EH (cell line): ENCODE measurements at places on chromosomes 12 and 14.

GRCh38 chr12:95037906-95038305 is 34.4 kb upstream of the NDUFA12 start:
- DNase-seq = peak; percentile 33

GRCh38 chr12:44296624-44297197 is 460.8 kb downstream of the TMEM117 start:
- no peak for DNase-seq

DNA sequence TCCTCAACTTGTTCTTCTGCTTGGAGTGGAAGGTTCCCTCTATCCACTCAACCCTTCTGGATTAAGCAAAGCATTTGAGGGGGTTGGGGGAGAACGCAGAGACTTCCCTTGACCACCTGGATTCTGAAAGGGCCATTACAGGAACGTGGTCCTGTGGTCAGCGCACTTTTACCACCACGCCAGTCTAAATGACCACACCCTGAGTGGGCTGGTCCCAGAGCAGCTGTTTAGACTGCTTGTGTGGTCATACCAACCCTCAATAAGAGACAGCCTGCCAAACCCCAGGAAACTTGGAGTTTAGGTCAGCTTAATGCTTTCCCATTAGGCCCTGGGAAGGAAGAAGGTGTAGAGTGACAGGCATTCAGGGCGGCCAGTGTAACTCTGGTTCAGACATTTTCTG is 165.5 kb upstream of the ATP2B1 start:
- no peak for DNase-seq

DNA sequence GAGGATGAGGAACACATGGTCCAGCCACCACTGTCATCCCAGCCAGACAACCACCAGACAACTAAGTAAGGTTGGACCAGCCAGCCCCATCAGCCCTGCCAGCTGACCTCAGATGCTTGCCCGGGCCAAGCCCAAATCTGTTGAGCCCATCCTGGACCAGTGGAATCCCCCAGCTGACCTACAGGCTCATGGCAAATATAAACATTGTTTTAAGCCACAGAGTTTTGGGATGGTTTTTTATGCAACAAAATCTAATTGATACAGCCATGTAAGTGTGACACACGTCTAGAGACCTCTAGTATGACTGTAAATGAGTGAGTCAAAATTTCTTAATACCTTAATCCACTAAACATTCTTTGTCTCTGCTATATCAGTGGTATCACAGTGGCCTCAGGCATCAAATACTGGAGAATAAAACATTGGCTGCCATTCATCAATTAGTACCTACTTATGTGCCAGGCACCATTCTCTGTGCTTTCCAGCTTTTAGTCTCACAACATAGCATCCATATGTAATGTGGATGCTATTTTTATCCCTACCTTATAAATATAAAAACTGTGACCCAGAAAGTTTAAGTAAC is 24.2 kb upstream of the NT5DC3 start:
- peak; percentile 57 for DNase-seq

DNA sequence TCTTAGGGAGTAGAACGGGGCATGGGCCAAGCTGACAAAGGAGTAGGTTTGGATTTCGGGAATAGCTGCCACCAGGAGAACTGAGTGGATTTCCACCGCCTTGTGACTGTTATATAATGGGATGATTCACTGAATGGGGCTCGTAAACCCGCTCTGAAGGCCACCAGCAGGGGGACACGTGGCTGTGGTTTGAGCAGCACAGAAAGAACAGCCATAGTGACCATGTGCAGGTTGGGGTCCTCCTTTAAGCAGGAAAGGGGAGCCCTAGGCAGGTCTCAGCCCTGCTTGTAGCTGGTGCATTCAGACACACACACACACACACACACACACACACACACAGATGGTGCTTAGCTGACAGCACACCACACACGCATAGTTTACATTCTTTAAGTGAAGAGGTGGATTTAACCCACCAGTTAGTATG is 8.6 kb upstream of the ASB2 start:
- DNase-seq = peak; percentile 83

- no peak for DNase-seq
Observed at GRCh38 chr12:85322715-85323114, 42.7 kb downstream of the ALX1 start.

DNA sequence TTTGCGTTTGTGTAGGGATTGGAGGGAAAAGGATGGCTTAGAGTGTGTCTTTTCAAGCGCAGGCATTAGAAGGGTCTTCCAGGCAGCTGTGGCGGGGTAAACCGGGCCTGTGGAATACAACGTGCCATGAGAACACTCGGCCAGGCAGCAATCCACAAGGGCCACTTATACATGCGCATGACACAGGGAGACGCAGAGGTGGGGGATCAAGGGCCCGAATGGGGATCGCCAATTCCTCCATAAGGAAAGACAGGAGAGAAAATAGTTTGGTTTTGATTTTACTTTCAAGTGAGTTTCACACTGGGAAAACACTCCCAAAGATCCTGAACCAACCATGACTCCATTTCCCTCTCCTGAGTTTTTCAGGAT is 71.6 kb downstream of the SPRING1 start:
- no peak for DNase-seq

DNA sequence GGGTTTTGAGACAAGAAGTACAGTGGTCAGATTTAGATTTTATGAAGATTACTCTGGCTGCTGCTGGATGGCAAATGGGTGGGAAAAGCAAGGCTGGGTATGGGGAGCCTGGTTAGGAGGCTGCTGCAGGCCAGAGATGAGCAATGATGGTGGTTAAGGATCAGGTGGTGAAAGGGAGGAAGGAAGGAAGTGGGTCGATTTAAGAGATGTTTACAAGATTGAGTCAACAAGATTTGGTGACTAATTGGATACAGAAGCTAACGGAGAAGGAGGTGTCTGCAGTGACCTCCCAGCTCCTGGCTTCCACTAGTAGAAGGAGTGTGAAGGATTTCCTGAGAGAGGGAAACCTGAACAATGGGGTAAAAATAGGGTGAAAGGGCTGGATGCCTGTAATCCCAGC is 18.7 kb downstream of the NOS1 start:
- DNase-seq = no peak

DNA sequence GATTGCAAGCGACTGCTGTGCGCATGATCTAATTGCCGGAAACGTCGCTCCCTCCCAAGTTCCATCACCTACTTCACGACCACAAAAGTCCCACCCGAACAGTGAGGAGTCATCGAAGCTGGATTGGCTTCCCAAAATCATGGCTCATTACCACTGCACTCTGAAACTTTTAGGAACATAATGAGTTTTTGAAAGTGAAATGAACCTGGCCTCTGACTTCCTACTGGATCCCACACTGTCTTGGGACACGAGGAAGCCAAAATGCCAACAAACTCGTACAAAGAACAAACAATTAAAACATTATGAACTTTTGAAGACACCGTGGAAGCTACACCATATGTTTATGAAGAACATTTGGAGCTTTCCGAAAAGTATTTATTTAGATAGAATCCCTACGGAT is 334.8 kb upstream of the TMPO start:
- DNase-seq = no peak

GRCh38 chr12:104212516-104212915 is 3.1 kb upstream of the TXNRD1 start:
- DNase-seq = peak; percentile 49

DNA sequence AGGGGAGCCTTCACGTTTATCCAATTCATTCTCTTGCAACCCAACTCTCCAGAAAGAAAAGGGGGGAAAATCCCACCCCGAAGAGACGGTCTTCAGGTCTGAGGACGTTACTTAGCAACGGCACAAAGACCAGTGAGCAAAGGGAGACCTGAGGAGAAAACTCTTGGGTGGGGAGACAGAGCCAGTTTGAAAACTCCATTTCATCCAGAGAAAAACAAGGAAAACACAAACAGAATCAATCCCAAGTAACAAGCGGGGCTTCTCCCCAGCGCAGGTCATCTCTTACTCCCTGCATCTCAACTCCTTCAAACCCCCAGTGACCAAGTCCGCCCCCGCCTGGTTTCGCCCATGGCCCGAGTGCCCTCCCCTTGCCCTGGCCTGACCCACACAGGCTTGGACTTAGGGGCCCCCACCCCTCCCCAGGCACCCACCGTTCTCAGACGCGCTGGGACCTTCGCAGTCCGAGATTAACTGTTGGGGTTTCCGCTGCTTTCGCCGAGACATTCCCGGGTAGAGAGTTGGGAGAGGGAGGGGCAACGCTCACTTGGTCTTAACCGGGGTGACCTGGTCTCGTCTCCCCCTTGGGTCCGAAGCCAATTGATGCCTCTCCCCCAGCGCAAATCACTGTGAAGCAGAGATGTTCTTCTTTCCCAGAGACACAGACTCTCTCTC is 10.4 kb upstream of the SALL2 start:
- DNase-seq = no peak

GRCh38 chr12:14562279-14562678 is 5.4 kb downstream of the PLBD1 start:
- no peak for DNase-seq

- DNase-seq = peak; percentile 56
Observed at GRCh38 chr12:65568517-65568916, 255.8 kb upstream of the HMGA2 start.

- DNase-seq = no peak
Observed at GRCh38 chr12:113758165-113758924, 207.8 kb downstream of the RBM19 start.

DNA sequence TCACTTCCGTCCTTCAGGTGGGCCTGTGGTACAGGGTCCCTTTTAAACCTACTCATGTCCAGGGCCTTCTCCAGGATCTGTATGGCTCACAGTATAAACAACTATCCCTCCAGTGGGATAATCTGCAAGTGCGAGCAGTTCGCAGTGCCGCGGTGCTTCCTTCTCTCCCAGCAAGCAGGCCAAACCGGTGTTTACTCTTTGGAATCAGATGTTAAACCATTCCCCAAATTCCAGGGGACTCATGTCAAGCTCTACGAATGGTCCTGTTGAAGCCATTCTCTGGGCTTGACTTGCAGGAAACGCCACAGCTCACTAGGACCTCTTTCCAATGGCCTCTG is 59.6 kb downstream of the OR11H12 start:
- DNase-seq = no peak

DNA sequence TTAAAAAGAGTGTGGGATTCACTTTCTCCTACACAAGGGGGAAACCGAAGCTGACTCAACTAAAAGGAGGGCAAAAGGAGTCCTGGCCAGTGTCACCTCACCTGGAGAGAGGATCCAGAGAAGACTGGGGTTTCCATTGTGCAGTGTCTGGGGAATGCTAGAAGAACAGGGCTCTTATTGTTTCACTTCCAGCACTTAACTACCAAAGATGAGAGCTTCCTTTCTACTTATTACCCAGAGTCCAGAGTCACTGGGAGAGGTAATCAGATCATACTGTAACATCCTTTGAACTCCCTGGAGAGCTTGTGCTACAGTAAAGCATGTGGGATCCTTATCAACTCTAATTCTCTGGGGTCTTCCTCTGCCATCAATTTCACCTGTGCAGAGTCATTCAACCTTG is 148.4 kb upstream of the BCL2L14 start:
- DNase-seq = no peak

DNA sequence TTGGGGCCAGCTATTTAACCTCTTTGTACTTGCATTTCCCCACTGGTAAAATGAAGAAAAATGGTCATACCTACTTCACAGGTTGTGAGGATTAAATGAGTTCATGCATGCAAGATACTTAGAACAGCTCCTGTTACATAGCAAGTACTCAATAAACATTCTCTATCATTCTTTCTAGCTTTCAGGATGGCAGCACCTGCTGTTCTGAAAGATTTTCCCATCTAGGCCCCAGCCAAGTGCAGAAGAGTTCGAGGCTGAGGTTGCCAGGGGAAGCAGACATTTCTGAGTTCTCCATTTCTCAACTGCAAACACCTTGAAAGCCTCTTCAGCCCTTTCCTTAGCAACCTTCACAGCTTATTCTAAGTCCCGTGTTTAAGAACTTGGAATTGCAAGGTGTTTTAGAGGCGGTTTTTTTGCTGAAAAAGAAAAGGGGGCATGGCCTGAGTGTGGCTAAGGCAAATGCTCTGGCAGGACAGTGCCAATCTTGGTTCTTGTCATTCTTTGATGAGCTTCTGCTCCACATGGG is 73.0 kb upstream of the PRMT8 start:
- DNase-seq = no peak

DNA sequence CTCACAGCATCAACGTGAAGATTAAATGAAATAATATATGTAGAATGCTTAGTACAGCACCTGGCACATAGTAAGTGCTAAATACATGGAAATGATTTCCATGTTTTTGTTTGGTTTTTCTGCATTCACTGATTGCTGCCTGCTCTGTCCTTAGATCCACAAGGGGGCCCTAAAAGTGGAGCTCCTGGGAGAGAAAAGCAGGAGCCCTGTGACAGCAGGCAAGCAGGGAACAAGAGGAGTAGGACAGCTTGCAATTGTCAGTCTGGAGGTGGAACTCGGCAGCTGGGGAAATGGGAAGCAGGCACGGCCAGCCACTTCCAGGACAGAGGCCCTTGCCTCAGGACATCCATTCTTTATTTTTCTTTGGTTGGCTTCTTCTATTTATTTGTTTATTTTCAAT is 292.9 kb downstream of the BMP4 start:
- peak; percentile 48 for DNase-seq
